ENCODE measurements at places on chromosomes 6 and 20. TPM values are rescaled to one million over a fixed set of nuclear protein-coding genes. Genes with fewer than 3 reads are reported as not detected.
A peak's percentile ranks its signal among the peaks of the same experiment; 100 is the strongest.

DNA sequence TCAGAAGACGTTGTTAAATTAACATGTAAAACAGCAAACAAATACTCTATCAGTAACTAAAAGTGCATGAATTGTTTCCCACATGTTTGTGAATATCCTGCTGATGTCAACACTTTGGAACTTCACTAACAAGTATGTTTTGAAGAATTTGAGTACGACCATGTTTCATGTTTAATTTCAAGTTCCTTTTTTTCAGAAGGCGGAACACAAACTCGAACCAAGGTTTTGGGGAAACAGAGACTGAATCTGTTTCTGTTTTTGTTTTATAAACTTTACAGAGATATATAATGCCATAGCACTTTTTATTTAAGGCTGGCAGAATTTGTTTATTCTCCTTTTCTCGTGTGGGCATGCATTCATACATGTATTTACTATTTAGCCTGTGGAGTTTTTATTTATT lies 509.3 kb upstream of the CITED2 start:
- no peak for DNase-seq

DNA sequence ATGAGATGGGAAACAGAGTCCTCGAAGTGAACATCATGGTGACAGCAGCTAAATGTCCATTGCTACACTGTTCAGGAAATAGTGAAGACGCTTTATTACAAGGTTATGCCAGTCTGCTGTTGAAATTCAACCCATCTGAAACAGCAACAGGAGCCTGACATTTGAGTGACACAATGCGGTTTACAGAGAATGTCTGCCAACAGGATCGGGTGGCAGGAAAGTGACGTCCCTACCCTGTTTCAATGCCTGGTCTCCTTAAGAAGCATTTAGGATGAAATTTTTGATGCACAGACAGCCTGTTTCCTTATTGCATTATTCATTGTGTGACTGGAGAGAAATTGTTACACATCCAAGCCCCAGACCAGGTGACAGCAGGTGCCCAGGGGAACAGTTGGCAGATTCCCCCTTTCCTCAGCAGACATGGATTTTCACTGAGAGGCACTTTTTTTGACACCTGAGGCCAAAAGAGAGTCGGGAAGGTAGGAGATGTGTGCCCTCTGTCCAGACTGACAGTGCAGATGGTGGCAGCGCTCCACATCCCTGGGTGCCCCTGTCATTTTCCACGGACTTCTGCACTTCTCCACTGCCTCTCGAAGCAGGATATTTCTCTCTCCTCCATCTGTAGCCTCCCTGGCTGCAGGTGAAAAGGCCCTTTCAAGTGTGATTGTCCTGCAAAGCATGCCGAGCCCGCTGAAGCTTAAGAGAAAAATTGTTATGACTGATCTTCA lies 87.9 kb downstream of the BFSP1 start:
- no peak for DNase-seq

GRCh38 chr6:168035661-168036545 lies 38.4 kb downstream of the KIF25 start:
- DNase-seq: peak; percentile 59

DNA sequence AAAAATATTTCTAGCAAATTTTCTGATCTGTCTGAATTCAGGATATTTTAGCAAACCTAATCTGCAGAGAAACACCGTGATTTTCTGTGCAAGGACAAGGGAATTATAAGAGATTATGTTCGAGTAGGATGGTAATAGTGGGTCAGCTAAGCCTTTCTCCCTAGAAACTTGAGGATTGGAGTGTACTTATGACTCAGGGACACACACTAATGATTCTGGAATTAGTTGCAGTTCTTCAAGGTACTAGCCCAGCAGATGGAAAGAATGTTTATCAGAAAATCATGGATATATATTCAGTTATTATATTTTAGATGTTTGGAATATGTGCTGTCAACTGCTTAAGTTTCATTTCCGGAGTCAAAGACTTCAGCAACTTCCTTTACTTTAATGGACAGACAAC lies 177.1 kb upstream of the MAP3K7 start:
- no peak for DNase-seq

The NECAB3 gene
- total RNA-seq: 65.7 TPM

GRCh38 chr20:52941808-52942207 lies 30.4 kb upstream of the TSHZ2 start:
- no peak for DNase-seq

DNA sequence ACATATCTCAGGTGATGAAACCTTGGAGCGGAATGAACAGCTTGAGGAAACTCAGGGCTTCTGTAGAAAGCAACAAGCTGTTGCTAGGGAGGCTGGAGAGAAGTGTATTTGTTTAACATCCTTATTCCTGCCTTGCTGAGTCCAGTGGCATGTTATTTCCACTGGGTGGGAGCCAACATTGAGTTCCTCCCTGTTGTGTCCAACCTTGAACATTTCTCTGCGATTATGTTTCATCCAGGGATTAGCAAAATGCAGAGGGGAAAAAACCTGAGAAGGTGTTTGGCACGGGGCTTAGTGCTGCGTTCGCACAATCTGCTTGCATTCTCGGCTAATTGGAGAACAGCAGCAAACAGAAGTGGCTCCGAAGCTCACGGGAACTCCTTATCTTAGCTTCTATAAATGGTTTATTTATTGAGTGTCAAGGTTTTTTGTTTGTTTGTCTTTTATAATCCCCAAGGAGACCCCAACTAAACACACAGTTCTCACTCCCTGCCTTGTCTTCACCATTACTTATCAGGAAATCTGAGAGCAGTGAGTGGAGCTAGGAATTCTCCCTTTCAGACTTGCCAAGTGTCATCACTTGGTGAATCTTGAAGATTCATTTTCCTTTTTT lies 412.8 kb downstream of the CDC5L start:
- DNase-seq: no peak

DNA sequence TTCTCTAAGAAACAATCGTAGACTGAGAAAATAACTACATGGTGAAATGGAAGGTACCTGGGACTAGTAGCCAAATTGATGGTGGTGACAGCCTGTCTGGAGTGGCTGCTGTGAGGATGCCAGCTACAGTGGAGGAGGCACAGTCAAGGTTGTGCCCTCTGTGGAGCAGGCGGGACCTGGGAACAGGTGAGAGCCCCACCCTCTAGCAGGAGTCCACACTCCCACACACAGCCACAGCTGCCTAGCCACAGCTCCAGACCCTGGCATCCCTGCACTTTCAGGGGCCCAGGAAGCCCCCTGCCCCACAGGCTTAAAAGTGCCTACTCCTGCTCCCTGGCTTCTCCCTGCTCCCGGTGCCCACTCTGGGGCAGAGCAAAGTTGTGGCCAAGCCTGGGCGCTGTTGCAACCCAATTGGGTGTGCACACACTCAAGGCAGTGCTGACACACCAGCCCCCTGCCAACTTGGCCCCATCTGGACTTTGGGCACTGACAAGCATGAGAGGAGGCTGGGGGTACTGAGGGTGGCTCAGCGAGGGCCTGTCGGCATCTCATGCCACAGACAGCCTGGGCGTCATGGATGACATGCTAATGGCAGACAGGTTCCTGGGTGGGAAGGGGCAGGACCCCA lies 548.7 kb downstream of the TBC1D32 start:
- DNase-seq: no peak

The WDR27 gene
- 13.6 TPM for total RNA-seq

The ANKRD66 gene
- total RNA-seq: not detected

DNA sequence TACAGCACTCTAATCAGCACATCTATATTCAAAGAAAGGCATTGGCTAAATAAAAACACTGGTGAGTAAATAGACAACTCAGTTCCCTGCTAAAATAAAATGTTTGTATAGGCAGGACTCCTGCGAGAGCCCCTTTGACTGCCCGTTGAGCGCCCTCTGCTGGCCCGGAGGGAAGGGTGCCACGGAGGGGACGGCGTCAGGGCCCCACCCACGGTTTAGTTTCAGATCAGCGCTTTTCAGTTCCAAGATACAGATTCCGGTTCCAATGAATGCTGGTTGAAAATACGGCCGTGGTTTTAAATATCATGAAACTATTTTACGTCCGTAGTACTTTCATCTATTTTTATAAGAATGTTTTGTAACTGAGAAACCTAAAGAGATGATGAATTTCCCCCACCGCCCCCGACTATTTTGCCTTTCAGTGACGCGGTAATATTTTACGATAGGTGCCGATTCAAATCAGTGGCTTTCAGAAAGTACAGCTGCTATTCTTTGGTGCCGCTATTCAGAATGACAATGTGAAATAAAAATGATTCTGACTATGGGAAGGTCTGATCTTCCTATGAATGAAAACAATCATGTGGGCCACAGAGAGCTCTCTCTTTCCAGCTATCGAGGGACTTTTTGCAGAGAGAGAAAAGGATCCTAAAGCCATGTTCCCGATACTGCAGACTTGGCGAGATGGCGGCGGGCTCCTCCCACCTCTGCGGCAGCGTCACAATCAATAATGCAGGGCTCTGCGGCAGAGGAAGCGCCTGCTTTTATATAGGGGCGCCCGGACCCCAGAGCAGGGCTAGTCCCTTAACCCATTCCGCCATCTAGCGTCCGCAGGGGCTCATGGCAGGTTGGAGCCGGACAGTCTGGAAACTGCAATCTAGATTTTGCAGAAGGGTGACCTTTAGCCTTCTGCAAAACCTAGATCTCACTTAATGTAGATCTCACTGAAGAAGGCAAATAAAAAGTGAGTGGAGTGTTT lies 10.6 kb upstream of the CCN6 start:
- peak; percentile 74 for DNase-seq

The HUS1B gene
- 1.2 TPM for total RNA-seq

The PPIL6 gene
- 2.4 TPM for total RNA-seq

The ENTPD6 gene
- total RNA-seq: 62.4 TPM

- no peak for DNase-seq
Measured at GRCh38 chr6:46287043-46287442, 116.3 kb upstream of the ENPP5 start.

GRCh38 chr6:164628302-164628931 lies 681.0 kb downstream of the C6orf118 start:
- no peak for DNase-seq

Data from A172 (cell line).